ENCODE measurements at places on chromosomes 12 and 14. TPM values are rescaled to one million over a fixed set of nuclear protein-coding genes. Genes with fewer than 3 reads are reported as not detected.

Gene NXPH4
- polyA plus RNA-seq: 3.0 TPM

DNA sequence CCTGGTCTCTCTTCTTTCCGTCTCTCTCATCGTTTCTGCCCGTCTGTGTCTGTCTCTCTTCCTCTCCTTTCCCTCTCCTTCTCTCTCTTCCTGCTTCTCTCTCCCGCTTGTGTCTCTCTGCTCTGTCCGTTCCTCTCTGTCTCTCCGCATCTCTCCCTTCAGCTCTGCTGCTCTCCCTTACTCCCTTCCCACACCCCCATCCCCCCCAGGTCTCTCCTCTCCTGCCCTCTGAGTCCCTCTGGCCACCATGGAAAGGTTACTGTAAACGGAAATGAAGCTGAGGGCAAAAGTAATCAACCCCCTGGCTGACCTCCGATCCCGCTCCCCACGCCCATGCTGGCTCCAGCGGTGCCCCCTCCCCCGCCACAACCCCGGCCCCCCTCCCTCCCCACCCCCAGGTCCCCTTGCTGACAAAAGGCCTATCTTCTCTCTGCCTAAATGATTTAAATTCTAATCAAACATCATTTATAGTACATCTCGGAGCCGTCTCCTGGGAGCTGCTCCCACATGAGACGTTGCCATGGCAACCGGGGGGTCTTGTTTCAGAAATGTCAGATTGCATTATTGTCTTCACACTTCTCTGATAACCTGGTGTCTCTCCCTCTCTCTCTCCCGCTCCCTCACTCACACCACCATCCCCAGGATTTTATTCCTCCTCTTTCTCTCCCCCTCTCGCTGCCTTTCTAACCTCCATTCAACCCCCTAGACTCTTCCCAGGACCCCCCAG, 203.8 kb downstream of the RBM19 start:
- no peak for DNase-seq
- H3K4me1 ChIP-seq: no peaks in the 10 kb centered on the region
- peak overlapping the region; percentile 25 for H3K27ac ChIP-seq
- H3K27me3 ChIP-seq: peaks cover 35% of the 10 kb centered on the region
- H3K4me3 ChIP-seq: no peak overlapping the region

Gene KCNA5
- not detected for polyA plus RNA-seq

DNA sequence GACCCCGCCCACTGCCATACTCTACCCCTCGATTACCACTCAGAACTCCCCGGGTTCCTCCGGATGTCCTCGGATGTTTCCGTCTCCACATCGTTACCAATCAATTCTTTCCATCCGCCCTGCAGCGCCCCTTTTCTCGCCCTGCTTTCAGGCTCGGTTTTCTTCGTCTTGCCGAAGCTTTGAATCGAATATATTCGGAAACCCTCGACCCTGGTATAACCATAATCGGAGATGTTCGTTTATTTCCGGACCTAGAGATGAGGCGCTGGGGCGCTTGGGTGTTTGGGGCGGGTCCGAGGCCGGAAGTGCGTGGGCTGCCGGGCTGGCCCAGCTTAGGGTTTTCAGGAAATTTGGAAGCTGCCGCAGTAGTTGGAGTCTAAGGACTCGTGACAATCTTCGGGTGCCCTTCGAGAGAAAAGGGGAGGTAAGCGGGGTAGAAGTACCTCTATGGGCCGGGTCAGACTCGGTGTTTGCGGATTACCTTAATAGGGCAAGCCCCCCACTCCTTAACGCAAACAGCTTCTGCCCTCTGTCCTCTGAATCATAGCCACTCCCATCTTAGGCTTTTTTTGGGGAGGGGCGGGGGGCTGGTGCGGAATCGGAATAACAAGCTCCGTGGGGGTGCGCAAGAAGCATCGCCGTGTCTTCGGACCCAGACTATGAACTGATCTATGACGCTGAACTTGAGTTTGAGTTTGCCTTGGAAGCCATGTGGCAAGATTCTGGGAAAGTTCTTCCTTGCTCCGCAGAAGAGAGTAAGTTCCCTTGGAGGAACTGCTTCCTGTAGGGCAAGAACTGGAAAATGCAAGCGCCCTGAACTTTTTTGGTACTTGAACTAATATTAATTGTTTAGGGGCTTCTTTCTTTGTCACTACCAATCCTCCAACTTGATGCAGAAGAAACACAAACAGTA, at the start of gene C14orf119:
Gene C14orf119, plus strand, starts transcription at position 310 of the 913 bp plus-strand sequence. CDS start 2,154 bp downstream, outside the sequence.
- no peaks in the 10 kb centered on the region for H3K36me3 ChIP-seq
- no peak within 1 kb of the TSS for H3K27ac ChIP-seq
- no peak within 1 kb of the TSS for H3K4me3 ChIP-seq
- no peaks in the 10 kb centered on the region for H3K27me3 ChIP-seq

DNA sequence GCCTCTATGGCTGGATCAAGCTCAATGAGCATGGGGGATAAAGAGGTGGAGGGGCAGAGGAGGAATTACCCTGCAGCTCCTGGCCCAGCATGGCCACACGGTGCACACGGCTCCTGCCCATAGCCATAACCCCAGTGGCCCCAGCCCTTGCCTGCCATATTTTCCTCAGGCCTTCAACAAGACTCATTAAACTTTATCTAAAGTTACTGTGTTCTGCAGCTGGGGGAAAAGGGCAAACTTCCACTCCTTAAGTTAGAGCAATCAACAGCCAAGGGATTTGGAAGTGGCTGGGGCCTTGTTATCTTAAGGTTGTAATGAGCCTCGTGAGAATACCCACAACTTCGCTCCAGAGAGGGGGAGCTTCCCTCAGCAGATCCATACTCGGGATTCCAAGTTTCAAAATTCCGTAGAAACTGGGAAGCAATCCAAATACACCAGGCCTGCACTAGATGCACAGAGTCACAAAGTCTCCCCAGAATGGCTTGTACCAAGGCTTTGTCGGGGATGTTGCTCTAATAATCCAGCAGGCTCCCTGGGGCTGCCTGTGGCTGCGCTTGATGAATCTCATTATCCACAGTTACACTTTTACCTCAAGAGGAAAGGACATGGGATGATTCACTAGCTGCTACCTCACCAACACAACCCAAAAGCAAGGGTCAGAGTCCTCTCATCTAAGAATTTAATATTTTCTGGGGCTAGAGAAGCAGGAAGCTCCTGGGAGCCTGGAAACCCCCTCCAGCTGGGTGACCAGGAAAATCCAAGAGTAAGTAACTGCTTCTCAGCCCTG, 13.0 kb upstream of the OR6J1 start:
- no peak for DNase-seq
- no peaks in the 10 kb centered on the region for H3K36me3 ChIP-seq
- H3K4me1 ChIP-seq: no peaks in the 10 kb centered on the region
- no peak overlapping the region for H3K27ac ChIP-seq

- no peaks in the 10 kb centered on the region for H3K27me3 ChIP-seq
- H3K4me3 ChIP-seq: no peak overlapping the region
- H3K36me3 ChIP-seq: peaks cover 13% of the 10 kb centered on the region
- H3K4me1 ChIP-seq: no peaks in the 10 kb centered on the region
These were observed 44.1 kb downstream of the PSEN1 start for GRCh38 chr14:73180385-73180805.

- H3K36me3 ChIP-seq: no peaks in the 10 kb centered on the region
- H3K27ac ChIP-seq: no peak overlapping the region
- peaks cover 10% of the 10 kb centered on the region for H3K4me1 ChIP-seq
These were observed 5.3 kb upstream of the PPP1R1A start for GRCh38 chr12:54593725-54594124.

All from naive B cell (primary cell).